ENCODE measurements at places on chromosomes 1 and 21.

GRCh38 chr1:224430511-224431113 lies 4.0 kb downstream of the WDR26 start:
- DNase-seq = peak; percentile 40

DNA sequence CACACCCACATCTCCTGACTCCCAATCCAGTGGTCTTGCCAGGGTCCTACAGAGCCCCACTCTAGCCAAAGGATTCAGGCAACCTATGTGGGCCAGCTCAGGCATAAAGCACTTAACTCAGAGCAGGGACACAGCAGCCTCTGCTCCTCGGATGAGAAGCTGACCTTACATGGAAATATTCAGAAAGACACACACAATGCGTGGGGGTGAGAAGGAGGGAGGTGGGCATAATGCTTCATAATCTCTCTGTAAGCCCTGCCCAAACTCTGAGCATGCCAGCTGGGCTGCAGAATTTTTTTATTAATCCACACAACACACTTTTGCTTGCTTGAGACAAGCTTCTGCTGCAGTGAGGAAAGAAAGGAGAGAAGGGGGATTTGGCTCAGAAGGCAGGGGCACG lies 21.6 kb downstream of the KCND3 start:
- no peak for DNase-seq

DNA sequence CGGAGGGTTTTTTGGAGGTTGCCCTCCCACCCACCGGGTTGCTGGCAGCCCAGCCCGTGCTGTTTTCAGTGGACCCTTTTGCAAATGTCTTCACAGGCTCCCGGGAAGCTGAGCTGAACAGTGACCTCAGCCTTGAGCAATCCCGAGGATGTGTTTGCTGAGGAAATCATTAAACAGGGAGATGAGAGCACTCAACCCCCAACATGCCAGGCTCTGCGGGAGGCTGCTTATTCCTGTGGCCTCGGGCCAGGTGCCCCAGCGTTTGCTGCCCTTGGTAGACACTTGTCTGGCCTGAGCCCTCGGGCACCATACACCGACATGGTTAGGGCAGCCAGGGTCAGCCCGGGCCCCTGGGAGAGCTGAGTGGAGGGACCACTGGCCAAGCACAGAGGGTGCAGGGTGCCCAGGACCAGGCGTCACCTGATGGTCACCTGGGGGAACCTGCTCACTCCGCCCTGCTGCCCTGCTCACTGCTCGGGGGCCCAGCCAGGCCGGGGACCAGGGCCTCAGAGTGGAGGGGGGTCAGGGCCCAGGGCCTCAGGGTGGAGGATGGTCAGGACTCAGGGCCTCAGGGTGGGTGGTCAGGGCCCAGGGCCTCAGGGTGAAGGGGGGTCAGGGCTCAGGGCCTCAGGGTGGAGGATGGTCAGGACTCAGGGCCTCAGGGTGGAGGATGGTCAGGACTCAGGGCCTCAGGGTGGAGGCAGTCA lies 42.5 kb upstream of the POFUT2 start:
- DNase-seq = no peak

DNA sequence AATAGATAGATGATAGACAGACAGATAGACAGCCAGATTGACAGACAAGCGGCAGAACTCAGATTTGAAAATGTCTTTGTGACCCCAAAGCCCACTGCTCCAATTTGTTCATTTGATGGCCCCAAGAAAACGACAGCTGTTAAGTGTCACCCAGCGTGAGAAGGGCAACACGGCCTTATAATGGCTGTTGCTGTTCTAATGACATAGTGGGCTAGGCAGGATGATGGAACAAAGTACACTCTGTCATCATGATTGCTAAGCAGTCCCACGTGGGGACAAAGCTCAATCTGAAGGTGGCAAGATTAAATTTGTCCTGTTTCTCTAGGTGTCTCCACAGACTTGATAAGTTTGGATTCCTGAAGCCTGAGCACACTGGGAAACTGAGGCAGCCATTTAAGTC lies 112.9 kb downstream of the DAB1 start:
- DNase-seq = no peak

- DNase-seq = no peak
Observed at GRCh38 chr21:41712730-41713129, 54.1 kb downstream of the RIPK4 start.

- no peak for DNase-seq
Observed at GRCh38 chr1:77583483-77583882, 99.0 kb downstream of the ZZZ3 start.
